HCT116 (cell line): ENCODE measurements at places on chromosomes 6 and 20. TPM values are rescaled to one million over a fixed set of nuclear protein-coding genes. Genes with fewer than 3 reads are reported as not detected.

DNA sequence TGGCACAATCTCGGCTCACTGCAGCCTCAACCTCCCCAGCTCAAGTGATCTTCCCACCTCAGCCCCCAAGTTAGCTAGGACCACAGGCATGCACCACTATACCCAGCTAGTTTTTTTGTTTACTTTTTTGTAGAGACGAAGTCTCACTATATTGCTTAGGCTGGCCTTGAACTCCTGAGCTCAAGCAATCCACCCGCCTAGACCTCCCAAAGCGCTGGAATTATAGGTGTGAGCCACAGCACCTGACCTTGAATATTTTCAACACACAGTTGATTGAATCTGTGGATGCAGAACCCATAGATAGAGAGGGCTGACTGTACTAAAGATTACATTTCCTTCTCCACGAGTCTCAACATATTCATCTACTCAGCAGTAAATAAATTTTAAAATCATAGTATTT lies 15.6 kb downstream of the CDK19 start:
- no peaks in the 10 kb centered on the region for H3K27me3 ChIP-seq
- H3K4me1 ChIP-seq, result no peaks in the 10 kb centered on the region
- no peak overlapping the region for H3K4me3 ChIP-seq
- H3K27ac ChIP-seq, result no peak overlapping the region
- H3K36me3 ChIP-seq, result no peaks in the 10 kb centered on the region
- DNase-seq, result no peak

The HLA-DPB1 gene
- 1.5 TPM for total RNA-seq

- H3K36me3 ChIP-seq, result no peaks in the 10 kb centered on the region
- no peak for DNase-seq
- peaks cover 8% of the 10 kb centered on the region for H3K27me3 ChIP-seq
- H3K4me1 ChIP-seq, result no peaks in the 10 kb centered on the region
- H3K4me3 ChIP-seq, result no peak overlapping the region
Observed at GRCh38 chr20:17138237-17138636, 88.6 kb upstream of the PCSK2 start.

GRCh38 chr20:38165966-38166702 lies 1.1 kb upstream of the TGM2 start:
- no peak for DNase-seq
- H3K36me3 ChIP-seq, result no peaks in the 10 kb centered on the region

DNA sequence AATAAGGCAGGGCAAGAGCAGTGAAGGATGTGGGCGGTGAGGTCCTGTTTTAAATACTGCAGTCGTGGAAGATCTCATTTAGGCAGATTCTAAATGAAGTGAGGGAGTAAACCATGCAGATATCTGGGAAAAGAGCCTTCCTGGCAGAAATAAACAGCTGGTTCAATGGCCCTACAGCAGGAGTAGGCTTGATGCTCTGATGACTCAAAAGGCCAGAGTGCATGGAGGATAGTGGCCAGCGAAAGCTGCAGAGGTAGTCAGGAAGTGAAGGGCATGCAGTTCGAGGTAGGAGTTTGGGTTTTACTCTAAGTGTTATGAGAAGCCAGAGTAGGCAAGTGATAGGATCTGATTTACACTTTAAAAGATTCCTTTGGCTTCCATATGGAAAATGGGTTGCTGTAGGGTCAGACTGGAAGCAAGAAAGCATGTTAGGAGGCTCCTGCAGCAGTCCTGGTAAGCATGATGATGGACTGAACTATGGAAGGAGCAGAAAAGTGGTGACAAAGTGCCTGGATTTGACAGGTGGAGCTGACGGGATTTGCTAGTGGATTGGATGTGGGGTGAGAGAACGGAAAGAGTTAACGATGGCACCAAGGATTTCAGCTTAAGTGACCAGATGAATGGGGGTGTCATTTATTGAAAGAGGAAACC lies 150.0 kb downstream of the GJA10 start:
- no peak overlapping the region for H3K27ac ChIP-seq
- no peaks in the 10 kb centered on the region for H3K27me3 ChIP-seq
- H3K4me1 ChIP-seq, result no peaks in the 10 kb centered on the region
- DNase-seq, result no peak

- DNase-seq, result no peak
- H3K4me1 ChIP-seq, result no peaks in the 10 kb centered on the region
- H3K27me3 ChIP-seq, result no peaks in the 10 kb centered on the region
- no peak overlapping the region for H3K27ac ChIP-seq
Observed at GRCh38 chr20:34578025-34578424, 19.5 kb downstream of the MAP1LC3A start.

- H3K4me3 ChIP-seq, result no peak overlapping the region
- no peaks in the 10 kb centered on the region for H3K36me3 ChIP-seq
- no peak for DNase-seq
- no peaks in the 10 kb centered on the region for H3K27me3 ChIP-seq
Observed at GRCh38 chr6:106569428-106569827, 59.9 kb downstream of the RTN4IP1 start.
